ENCODE measurements at places on chromosomes 4 and X. TPM values are rescaled to one million over a fixed set of nuclear protein-coding genes. Genes with fewer than 3 reads are reported as not detected.

SLC25A6 gene
- 216 TPM for total RNA-seq

ARX gene
- total RNA-seq = not detected

MTTP gene
- total RNA-seq = not detected

CLTRN gene
- 0.79 TPM for total RNA-seq

CDK16 gene
- 110 TPM for total RNA-seq

SASH3 gene
- total RNA-seq = not detected

BEX3 gene
- 209 TPM for total RNA-seq

ARHGAP36 gene
- total RNA-seq = not detected

ACE2 gene
- total RNA-seq = not detected

USP51 gene
- total RNA-seq = 0.05 TPM

AMBN gene
- total RNA-seq = not detected

NSUN7 gene
- not detected for total RNA-seq

CYLC1 gene
- total RNA-seq = not detected

SRPX2 gene
- total RNA-seq = 16.0 TPM

PLCXD1 gene
- 22.3 TPM for total RNA-seq

CSN3 gene
- total RNA-seq = not detected

SYNPO2 gene
- total RNA-seq = 0.30 TPM

ARAP2 gene
- 11.7 TPM for total RNA-seq

CXCL11 gene
- total RNA-seq = not detected

JAKMIP1 gene
- total RNA-seq = not detected

BTC gene
- total RNA-seq = 0.37 TPM

PAGE2 gene
- total RNA-seq = 116 TPM

HNRNPDL gene
- 396 TPM for total RNA-seq

USP53 gene
- 45.4 TPM for total RNA-seq

SULT1B1 gene
- total RNA-seq = 0.11 TPM

GRIA3 gene
- total RNA-seq = not detected

HPSE gene
- total RNA-seq = 2.7 TPM

FGD1 gene
- 2.9 TPM for total RNA-seq
